ENCODE measurements at places on chromosomes 5 and 9.

DNA sequence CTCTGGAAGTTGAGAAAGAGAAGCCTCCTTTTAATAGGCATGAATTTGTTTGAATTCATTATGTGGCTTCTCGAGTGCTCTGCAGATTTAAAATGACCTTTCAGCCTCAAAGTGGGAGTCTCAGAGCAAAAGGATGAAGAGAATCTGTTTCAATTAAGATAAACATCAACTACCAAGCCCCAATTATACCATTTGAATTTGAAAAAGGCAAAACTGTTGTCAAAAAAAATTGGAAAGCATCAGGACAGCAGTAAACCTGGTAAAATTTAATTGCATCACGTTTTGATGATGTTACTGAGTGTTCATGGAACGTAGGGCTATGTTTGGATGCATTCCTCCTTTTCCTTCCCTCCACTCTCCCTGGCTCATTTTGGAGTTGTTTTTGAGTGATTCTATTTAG, 637.2 kb downstream of the PDE4D start:
- DNase-seq, result no peak

DNA sequence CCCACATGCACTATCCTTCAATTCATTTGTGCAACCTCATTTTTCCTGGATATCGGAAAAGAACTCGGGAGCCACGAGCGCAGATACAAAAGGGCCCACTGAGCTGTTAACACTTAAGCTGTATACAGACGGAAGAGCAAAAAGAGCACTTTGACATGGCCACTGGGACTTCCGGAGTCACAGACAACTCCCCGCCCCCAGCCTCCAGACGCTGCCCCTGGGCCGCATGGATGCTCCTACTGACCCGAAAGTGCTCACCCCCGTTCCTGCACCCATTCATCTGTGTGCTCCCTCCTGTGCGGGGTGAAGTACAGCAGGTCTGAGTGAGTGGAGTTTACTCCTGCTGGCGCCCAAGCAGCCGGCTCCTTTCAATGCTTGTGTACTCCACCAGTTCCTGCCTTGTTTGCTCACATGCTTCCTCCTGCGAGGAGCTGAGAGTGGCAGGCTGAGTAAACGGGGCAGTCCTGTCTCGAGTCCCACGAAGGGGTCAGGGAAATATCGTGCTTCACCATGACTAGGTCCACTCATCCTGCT, 901.0 kb upstream of the CTNND2 start:
- no peak for DNase-seq

GRCh38 chr9:78292026-78292425, 4.9 kb upstream of the PSAT1 start:
- DNase-seq, result no peak

DNA sequence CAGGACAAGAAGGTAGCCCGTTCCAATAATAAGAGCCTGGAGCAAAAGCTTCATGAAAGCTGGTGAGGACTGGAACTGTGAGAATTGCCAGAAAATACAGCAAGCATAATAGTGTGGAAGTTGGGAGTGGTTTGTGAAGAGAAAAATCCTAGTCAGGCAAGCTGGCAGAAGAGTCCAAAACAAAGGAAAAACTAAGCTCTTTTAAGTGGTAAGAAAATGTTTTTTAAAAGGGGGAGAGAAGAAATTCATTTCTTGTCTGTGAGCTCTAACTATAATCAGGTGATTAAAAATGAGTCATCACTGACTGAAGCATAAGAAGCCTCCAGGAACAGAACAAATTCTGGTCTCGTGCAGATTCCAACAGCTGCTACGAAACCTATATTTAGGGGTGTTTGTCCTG, 102.6 kb downstream of the CAAP1 start:
- no peak for DNase-seq

DNA sequence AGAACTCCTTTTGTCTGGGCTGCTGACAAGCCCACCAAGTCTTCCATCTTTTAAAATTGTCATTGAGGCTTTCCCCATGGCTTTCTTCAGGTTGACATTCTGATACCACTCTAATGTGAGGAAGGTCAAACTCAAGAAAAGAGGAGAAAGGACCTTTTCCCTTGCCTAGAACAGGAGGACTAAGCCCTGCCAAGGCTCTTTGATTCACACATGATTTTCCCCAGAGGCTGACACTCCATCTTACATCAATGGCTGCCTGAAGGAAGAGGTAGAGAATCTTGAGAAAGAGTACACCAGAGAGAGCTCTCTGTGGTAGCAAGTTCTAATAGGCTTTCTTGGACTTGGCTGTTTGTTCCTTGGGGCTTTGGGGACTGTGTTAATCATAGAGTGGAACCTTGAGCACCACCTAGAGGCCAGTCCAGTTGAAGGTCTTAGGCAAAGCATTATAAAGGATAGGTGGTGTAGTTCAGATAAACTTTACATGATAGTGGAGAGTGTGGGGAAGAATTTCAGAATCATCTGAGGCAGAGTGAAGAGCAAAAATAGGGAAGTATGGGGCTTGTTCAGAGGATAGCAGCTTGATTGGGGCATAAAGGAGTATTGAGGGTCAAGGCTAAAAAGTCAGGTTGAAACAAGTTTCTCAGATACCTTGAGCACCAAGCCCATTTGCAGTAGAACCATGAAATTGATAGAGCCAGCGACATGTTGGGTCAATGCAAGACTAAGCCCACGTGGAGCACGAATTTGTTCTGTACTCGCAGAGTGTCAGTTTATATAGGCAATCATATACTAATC, 36.7 kb downstream of the NDFIP1 start:
- no peak for DNase-seq
